Activated CD4-positive, alpha-beta T cell treated with anti-CD3 and anti-CD28 coated beads, Interleukin-2, amount 50 U/mL, for 48 hours (primary cell): ENCODE measurements at places on chromosomes 2 and 18.

DNA sequence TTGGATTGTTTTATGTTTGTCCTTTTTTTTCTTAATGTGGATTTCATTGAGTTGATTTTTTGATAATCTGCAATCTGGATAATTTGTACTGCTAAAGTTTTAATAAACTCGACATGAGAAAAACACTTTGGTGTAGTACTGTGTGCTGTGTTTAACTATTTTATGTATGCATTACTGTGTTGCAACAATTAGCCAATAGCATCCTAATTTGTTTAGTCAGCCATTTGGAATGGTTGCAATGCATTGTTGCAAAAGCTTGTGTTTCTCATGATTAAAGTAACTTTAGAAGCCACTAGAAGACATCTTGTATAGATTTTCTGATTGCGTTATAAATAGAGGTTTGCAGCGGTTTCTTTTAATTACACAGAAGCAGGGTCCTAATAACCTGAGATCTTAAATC is 53.5 kb downstream of the PPIG start:
- DNase-seq = no peak

- DNase-seq = no peak
Observed at GRCh38 chr2:238743243-238744065, 104.4 kb upstream of the TWIST2 start.

DNA sequence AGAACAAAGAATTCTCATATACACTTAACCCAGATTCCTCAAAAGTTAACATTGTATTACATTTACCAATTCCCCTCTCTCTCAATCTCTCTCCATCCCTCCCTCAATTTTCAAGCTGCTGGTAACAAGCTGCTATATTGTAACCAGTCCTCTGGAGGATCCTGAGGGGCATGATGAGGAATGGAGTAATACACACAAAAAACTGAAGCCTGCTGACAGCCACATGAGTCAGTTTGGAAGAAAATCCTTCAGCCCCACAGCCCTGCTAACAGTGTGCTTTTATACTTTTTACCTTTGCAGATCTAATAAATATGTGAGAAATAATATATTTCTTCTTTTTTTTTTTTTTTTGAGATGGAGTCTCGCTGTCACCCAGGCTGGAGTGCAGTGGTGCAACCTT is 165.7 kb upstream of the RAB12 start:
- DNase-seq = no peak

- no peak for DNase-seq
Observed at GRCh38 chr2:3305952-3306351, 71.7 kb downstream of the EIPR1 start.

DNA sequence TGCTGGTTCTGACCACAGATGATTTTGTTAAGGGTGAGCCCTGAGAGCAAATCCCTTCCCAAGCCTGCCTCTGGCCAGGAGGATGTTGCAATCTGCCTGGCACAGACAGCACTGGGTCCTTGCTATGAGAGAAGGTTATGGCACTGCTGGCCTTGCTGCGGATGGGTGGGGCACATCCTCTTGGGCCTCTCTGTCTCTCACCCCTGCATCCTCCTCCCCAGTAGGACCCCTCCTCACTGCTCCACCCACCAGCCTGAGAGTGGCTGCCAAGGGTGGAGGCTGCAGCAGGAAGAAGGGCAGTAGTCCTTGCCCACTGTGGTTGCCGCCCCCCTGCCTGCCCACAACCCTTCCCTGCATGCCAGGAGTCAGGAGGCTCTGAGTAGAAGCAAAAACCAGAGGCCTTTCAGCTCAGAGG is 180.9 kb downstream of the ZBTB7C start:
- DNase-seq = no peak
